Smooth muscle cell of bladder (primary cell): ENCODE measurements at places on chromosomes 6 and 20. TPM values are rescaled to one million over a fixed set of nuclear protein-coding genes. Genes with fewer than 3 reads are reported as not detected.

ZFP64 gene
- 23.2 and 23.9 TPM in 2 replicates for total RNA-seq

CTSZ gene
- total RNA-seq, result 144 and 195 TPM in 2 replicates

LGSN gene
- under 0.01 TPM in 2 replicates for total RNA-seq

ARMC12 gene
- total RNA-seq, result 0.28 and 0.65 TPM in 2 replicates

TMEM239 gene
- total RNA-seq, result not detected in 2 replicates

COL12A1 gene
- total RNA-seq, result 686 and 786 TPM in 2 replicates

APCDD1L gene
- total RNA-seq, result 7.0 and 14.1 TPM in 2 replicates

MAP3K5 gene
- total RNA-seq, result 20.1 and 20.2 TPM in 2 replicates

LY6G6C gene
- total RNA-seq, result not detected in 2 replicates

ZSCAN23 gene
- total RNA-seq, result 4.4 and 6.0 TPM in 2 replicates

TP53TG5 gene
- total RNA-seq, result under 0.01 TPM in 1 of 2 replicates, not detected in the other

C6orf163 gene
- total RNA-seq, result 1.1 and 1.8 TPM in 2 replicates

CD40 gene
- 3.6 and 5.6 TPM in 2 replicates for total RNA-seq

BPIFA1 gene
- not detected in 2 replicates for total RNA-seq

EIF6 gene
- total RNA-seq, result 89.0 and 110 TPM in 2 replicates

OOEP gene
- total RNA-seq, result not detected in 2 replicates

HRH3 gene
- not detected in 2 replicates for total RNA-seq

SLC17A3 gene
- total RNA-seq, result not detected in 2 replicates

SLC44A4 gene
- total RNA-seq, result not detected in 2 replicates

SYCP2 gene
- total RNA-seq, result 0.37 and 0.57 TPM in 2 replicates

NRN1 gene
- total RNA-seq, result 0.28 TPM in 1 of 2 replicates, not detected in the other

AVP gene
- total RNA-seq, result not detected in 2 replicates

C6orf132 gene
- 0.46 and 0.71 TPM in 2 replicates for total RNA-seq
